ENCODE measurements at places on chromosomes 3 and 15. TPM values are rescaled to one million over a fixed set of nuclear protein-coding genes. Genes with fewer than 3 reads are reported as not detected.

DNA sequence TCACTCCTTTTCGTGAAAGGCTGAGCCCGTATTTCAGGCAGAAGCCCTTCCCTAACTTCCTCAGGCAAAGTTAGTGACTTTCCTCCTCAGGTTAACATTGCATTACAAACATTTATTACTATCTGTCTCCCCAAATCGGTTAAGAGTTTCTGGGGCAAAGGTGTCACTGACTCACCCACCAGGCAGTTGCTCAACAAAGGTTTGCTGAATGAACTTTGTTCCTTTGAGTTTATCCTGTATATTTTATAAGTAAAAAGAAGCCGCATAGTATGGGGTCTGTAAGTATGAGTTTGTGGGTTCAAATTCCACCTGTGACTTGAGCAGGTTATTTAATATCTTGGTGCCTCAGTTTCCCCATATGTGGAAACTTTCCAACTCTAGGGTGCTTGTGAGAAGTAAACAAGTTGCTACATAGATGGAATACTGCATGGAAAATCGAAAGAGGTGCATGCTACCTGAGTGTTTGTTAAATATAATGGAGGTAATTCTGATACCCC is 177.7 kb downstream of the THRB start:
- H3K4me3 ChIP-seq = no peak overlapping the region
- no peak for DNase-seq
- H3K27ac ChIP-seq = no peak overlapping the region
- H3K27me3 ChIP-seq = no peaks in the 10 kb centered on the region
- H3K36me3 ChIP-seq = no peaks in the 10 kb centered on the region

DNA sequence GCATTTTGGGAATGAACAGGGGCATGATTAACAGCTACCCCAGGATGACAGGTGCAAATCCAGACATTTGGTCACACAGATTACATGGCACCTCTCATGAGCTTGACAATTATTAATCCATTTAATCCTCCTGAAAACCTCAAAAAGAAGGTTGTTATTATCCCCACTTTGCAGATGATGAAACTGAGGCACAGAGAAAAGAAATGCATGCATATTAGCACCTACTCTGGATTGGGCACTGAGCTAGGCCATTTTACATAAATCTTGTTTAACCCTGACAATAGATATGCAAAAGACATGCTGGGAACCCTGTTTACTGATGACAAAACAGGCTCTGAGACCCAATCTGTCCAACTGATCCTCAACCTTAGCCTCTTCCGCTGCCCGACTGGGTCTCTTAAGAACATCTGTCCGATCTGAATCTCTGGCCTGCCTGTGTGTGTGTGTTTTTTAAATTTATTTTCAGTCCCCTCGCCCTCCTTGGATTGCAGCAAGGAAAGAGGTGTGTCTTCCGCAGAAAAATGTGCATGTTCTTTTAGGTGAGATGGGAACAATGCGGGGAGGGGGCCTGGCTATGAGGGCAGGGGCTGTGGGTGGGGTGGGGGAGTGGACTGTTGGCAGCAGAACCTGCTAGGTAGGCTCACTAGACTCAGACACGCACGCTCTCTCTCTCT is 162.5 kb downstream of the WNT7A start:
- H3K36me3 ChIP-seq = no peaks in the 10 kb centered on the region
- no peak overlapping the region for H3K4me3 ChIP-seq
- no peaks in the 10 kb centered on the region for H3K4me1 ChIP-seq
- H3K27ac ChIP-seq = no peak overlapping the region
- no peak for DNase-seq

- H3K4me3 ChIP-seq = no peak overlapping the region
- H3K27me3 ChIP-seq = no peaks in the 10 kb centered on the region
- H3K36me3 ChIP-seq = no peaks in the 10 kb centered on the region
- H3K4me1 ChIP-seq = no peaks in the 10 kb centered on the region
Observed at GRCh38 chr15:69145694-69146492, 14.5 kb upstream of the GLCE start.

GRCh38 chr15:73165844-73166243 is 113.6 kb downstream of the NEO1 start:
- no peak overlapping the region for H3K4me3 ChIP-seq
- no peak overlapping the region for H3K27ac ChIP-seq
- H3K27me3 ChIP-seq = no peaks in the 10 kb centered on the region

GRCh38 chr15:82870727-82871320 is 61.4 kb downstream of the WHAMM start:
- H3K4me3 ChIP-seq = no peak overlapping the region
- peak overlapping the region; percentile 88 for H3K27ac ChIP-seq
- H3K36me3 ChIP-seq = no peaks in the 10 kb centered on the region
- DNase-seq = peak; percentile 49

DNA sequence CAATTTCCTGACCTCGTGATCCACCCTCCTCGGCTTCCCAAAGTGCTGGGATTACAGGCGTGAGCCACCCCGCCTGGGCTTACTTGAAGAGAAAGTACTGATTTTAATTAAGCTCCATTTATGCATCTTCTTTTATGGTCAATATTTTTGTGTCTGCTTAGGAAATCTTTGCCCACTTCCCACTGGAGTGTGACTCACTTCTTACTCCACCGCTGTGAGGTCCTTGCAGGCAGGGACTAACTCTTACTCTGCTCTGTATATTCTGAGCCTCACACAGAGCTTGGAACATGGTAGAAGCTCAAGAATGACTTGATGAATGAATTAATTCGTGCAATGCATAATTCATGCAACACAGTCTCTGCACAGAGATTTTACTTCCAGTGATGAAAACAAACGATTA is 2.9 kb upstream of the TM4SF19 start:
- peaks cover 22% of the 10 kb centered on the region for H3K4me1 ChIP-seq
- H3K27ac ChIP-seq = no peak overlapping the region
- no peaks in the 10 kb centered on the region for H3K36me3 ChIP-seq
- no peaks in the 10 kb centered on the region for H3K27me3 ChIP-seq
- H3K4me3 ChIP-seq = no peak overlapping the region

DNA sequence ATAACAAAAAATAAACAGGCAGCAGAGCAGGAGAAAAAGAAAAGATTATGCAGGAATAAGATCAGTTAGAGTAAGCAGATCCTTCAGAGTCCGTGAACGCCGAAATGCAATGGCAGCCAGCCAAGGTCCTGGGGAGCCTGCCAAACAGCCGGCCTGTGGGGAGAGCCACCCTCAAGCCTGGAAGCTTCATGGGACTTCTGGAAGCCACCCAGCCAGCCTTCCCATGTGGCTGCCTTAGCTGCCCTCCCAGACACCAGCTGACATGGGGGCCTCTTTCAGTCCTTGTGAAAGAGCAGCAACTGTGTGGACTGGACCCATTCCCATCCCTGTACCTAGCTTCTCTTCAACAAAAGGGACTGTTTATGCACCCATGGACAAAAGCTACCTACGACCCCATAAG is 64.9 kb upstream of the RAD18 start:
- no peak overlapping the region for H3K4me3 ChIP-seq
- no peaks in the 10 kb centered on the region for H3K27me3 ChIP-seq
- DNase-seq = no peak
- H3K36me3 ChIP-seq = no peaks in the 10 kb centered on the region

DNA sequence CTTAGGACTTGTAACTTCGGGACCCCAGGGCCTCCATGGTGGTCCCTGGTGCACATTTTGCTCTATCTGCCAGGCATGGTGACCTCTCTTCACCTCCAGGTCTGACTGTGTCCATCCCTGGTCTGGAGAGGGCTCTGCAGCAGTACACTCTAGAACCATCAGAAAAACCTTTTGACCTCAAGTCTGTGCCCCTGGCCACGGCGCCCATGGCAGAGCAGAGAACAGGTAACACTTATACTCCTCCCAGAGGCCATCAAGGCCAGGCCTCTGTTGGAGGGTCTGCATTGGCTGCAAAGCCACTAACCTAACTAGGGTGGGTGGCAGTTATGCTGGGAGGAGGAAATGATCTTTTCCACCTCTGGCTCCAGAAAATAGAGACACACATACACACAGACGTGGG is 10.3 kb upstream of the HMCES start:
- no peak overlapping the region for H3K27ac ChIP-seq
- H3K4me3 ChIP-seq = no peak overlapping the region
- no peaks in the 10 kb centered on the region for H3K4me1 ChIP-seq
- peaks cover 51% of the 10 kb centered on the region for H3K36me3 ChIP-seq

DNA sequence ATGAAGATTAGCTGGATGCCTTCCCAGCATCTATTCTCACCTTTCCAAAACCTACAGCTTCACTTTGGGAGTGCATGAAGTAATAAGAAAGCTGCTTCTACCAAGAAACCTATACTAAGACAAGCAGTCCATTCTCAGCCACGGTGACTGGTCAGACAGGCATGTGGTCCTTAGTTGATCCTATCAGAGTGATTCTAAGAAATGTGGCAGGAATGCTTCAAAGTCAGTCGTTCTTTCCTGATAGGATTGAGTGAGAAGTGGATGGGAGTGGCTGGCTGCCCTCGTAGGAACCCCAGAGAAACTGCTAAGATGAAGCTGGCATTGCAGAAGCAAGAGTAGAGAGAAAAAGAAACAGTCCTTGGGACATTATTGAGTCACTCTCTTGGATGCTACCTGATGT is 16.6 kb downstream of the FOXB1 start:
- no peak for DNase-seq
- H3K4me3 ChIP-seq = no peak overlapping the region
- no peaks in the 10 kb centered on the region for H3K27me3 ChIP-seq

DNA sequence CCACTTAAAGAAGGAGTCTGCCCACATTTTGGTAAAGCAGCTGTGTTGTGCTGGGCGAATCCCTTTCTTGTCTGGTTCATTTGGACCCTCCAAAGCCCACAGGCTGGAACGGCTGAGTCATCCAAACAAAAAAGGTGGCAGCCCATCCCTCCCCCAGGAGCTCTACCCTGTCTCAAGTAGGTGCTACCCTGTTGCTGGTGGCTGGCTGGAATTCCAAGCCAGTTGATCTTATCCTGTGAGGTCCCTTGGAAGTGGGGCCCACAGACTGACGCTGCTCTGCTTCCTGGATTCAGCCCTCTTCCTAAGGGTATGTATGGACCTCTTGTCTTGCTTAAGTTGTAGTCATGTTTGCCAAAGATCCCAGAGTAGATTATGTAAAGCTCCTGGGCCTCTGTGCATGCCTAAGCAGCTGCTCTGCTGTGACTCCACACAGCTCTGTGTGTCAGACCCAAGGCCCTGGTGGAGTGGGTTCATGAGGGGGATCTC is 44.5 kb downstream of the CCR1 start:
- no peak for DNase-seq
- H3K27ac ChIP-seq = no peak overlapping the region
- no peaks in the 10 kb centered on the region for H3K4me1 ChIP-seq

- H3K4me1 ChIP-seq = no peaks in the 10 kb centered on the region
- no peaks in the 10 kb centered on the region for H3K36me3 ChIP-seq
- no peaks in the 10 kb centered on the region for H3K27me3 ChIP-seq
Observed at GRCh38 chr3:52904552-52904951, 7.2 kb upstream of the STIMATE start.

DNA sequence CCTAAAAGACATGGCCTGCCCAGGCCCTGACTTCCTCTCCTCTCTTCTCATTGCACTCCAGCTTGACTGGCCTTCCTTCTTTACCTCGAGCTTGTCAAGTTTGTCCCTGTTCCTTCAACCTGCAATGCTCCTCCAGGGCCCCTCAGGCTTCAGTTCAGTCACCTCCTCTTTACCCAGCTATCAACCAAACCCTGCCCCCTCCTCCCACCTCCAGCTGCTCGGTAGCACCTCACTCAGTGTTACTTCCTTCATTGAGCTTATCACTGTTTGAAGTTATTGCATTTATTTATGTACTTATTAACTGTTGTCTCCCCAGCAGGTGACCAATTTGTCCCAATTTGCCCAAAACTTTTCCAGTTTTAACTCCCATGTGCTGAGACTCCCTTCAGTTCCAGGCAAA is 95.8 kb upstream of the UBE2E1 start:
- H3K4me1 ChIP-seq = peaks cover 2% of the 10 kb centered on the region
- H3K4me3 ChIP-seq = no peak overlapping the region
- H3K27ac ChIP-seq = no peak overlapping the region
- H3K36me3 ChIP-seq = no peaks in the 10 kb centered on the region
- no peaks in the 10 kb centered on the region for H3K27me3 ChIP-seq

GRCh38 chr3:12198301-12198700 is 39.6 kb upstream of the TIMP4 start:
- H3K36me3 ChIP-seq = no peaks in the 10 kb centered on the region
- H3K27me3 ChIP-seq = no peaks in the 10 kb centered on the region
- DNase-seq = no peak
- H3K27ac ChIP-seq = no peak overlapping the region
- peaks cover 8% of the 10 kb centered on the region for H3K4me1 ChIP-seq

GRCh38 chr3:49839193-49839809 is 17.1 kb downstream of the TRAIP start:
- peaks cover 8% of the 10 kb centered on the region for H3K4me1 ChIP-seq
- H3K4me3 ChIP-seq = no peak overlapping the region
- no peak overlapping the region for H3K27ac ChIP-seq
- H3K27me3 ChIP-seq = no peaks in the 10 kb centered on the region
- DNase-seq = peak; percentile 92

GRCh38 chr3:171183042-171183441 is 156.5 kb upstream of the SLC2A2 start:
- H3K36me3 ChIP-seq = no peaks in the 10 kb centered on the region
- no peak overlapping the region for H3K4me3 ChIP-seq
- no peaks in the 10 kb centered on the region for H3K27me3 ChIP-seq
- no peaks in the 10 kb centered on the region for H3K4me1 ChIP-seq
- no peak for DNase-seq
- no peak overlapping the region for H3K27ac ChIP-seq

DNA sequence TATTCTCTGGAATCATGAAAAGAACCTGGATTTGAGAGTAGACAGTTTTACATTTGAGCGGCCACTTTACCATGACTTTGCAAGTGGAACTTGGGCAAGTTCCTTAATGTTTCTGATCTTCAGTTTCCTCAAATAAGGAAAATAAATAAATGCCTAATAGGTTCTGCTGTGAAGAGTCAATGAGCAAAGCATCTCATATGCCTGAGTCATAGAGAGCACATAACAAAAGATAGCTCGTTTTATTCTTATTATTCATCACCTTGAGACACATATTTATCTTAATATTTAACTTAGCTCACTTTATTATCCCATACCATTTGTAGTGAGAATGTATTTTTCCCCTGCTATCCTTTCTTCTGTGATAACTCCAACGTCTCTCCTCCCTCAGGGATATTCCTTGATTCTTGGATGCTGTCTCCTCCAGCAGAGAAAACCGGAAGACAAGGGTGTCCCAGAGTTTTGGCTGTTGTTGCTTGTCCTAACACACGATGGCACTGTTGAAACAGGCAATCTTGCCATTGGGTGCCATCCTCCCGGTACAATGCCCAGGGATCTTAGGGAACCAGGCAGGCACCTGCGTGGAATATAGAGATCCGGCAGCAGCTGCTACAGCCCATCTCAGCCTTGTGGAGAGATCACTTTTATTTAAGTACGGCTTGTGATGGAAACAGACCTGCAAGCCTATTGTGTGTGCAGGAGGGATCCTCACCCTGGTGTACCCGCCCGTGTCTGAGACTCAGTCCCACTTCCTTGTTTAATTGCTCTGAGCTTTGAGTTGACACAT is 33.3 kb upstream of the VPS33B start:
- no peaks in the 10 kb centered on the region for H3K36me3 ChIP-seq
- H3K27ac ChIP-seq = no peak overlapping the region
- no peak overlapping the region for H3K4me3 ChIP-seq
- no peaks in the 10 kb centered on the region for H3K4me1 ChIP-seq
- peak; percentile 82 for DNase-seq

Gene CTDSPL
- total RNA-seq = not detected

Gene KLHL18
- 33.0 TPM for total RNA-seq

Gene GBE1
- 134 TPM for total RNA-seq

Gene LXN
- 12.1 TPM for total RNA-seq

Measured in Karpas-422 (cell line).